ENCODE measurements at places on chromosomes 12 and 14. TPM values are rescaled to one million over a fixed set of nuclear protein-coding genes. Genes with fewer than 3 reads are reported as not detected.

The ASPG gene
- 0.31 TPM for total RNA-seq

The ACSM4 gene
- not detected for total RNA-seq

The PITPNM2 gene
- total RNA-seq, result 20.3 TPM

The KLRG1 gene
- 19.7 TPM for total RNA-seq

The SMCO3 gene
- total RNA-seq, result not detected

The CLEC4A gene
- total RNA-seq, result 3.8 TPM

The MYH6 gene
- total RNA-seq, result not detected

The AGAP2 gene
- 40.7 TPM for total RNA-seq

The SSPN gene
- total RNA-seq, result 2.2 TPM

The TOMM20L gene
- not detected for total RNA-seq

The CLSTN3 gene
- total RNA-seq, result 79.2 TPM

The PXN gene
- 5.6 TPM for total RNA-seq

The STXBP6 gene
- 13.8 TPM for total RNA-seq

The P3H3 gene
- total RNA-seq, result 25.7 TPM

The FMNL3 gene
- total RNA-seq, result 18.8 TPM

The EEF1AKMT3 gene
- 2.5 TPM for total RNA-seq

The TMEM63C gene
- total RNA-seq, result 21.6 TPM

The B4GALNT1 gene
- 103 TPM for total RNA-seq

The ANO4 gene
- total RNA-seq, result 77.3 TPM

The MMP17 gene
- total RNA-seq, result 64.5 TPM

The KRT8 gene
- not detected for total RNA-seq

The TAS2R8 gene
- total RNA-seq, result 2.5 TPM

The SYT1 gene
- total RNA-seq, result 168 TPM

The CKAP4 gene
- 19.7 TPM for total RNA-seq

The RIMKLB gene
- 240 TPM for total RNA-seq

The GPR132 gene
- total RNA-seq, result 0.94 TPM

The KRT86 gene
- not detected for total RNA-seq

The PYGL gene
- total RNA-seq, result 11.0 TPM

The VDR gene
- total RNA-seq, result not detected

The PPP1R1A gene
- total RNA-seq, result 10.0 TPM

The BMP4 gene
- total RNA-seq, result not detected

The RDH5 gene
- total RNA-seq, result 9.1 TPM

The KCNJ8 gene
- 4.4 TPM for total RNA-seq

The TCP11L2 gene
- 33.5 TPM for total RNA-seq

The ZDHHC22 gene
- 14.7 TPM for total RNA-seq

The OAS2 gene
- 2.5 TPM for total RNA-seq

The TMEM132D gene
- 7.5 TPM for total RNA-seq

The SPIC gene
- total RNA-seq, result not detected

The PRIMA1 gene
- not detected for total RNA-seq

The ADGRD1 gene
- total RNA-seq, result 4.1 TPM

The PRMT5 gene
- total RNA-seq, result 46.6 TPM

The EMP1 gene
- total RNA-seq, result 7.8 TPM

The KRT73 gene
- not detected for total RNA-seq

The KRT6C gene
- not detected for total RNA-seq

The MYRFL gene
- total RNA-seq, result 1.3 TPM

The ADCK1 gene
- total RNA-seq, result 11.6 TPM

The CLEC6A gene
- total RNA-seq, result not detected

The OR4E2 gene
- total RNA-seq, result not detected

Data from parietal lobe (tissue), 2 donors.